Activated T-cell treated with anti-CD3 and anti-CD28 coated beads, Interleukin-2, amount 50 U/mL, for 1 hour (primary cell): ENCODE measurements at places on chromosomes 5 and 9.

GRCh38 chr9:118984607-118985006, 384.6 kb downstream of the BRINP1 start:
- no peak for DNase-seq

DNA sequence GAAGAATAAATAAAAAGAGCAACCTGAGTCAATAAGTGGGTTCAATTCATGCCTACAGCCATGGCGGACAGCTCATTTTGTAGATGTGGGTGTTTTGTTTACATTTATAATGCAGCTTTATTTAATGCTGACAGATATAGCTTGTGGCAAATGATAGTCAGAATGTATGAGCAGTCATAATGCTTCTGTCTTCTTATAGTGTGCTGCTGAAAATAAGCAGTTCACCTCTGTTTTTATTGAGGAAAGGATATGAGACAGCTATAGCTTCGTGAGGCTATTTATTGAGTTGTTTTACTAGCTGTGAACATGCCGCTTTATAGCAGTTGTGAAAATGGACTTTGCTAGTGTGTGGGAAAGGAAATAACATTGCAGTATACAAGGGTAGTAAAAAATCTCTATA, 147.4 kb downstream of the PBX3 start:
- no peak for DNase-seq

- no peak for DNase-seq
These were observed 45.2 kb upstream of the FYB1 start for GRCh38 chr5:39264528-39264927.

DNA sequence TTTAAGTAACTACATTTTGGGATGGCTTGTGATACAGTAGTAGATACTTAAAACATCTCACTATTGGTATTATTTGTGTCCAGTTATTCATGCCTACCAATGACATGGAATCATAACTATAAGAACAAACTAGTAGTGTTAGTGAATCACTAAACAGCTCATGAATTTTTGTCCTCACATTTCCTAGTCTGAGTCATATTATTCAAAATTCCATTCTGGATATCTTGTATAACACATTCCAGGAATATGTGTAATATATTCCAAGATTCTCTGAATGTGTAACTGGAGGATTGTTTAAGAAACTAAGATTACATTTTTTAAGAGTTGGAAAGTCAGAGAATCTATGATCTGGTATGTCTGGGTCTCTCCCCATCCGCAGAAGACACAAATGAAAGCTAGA, 565.3 kb upstream of the ZNF608 start:
- no peak for DNase-seq

GRCh38 chr5:176653401-176654385, 6.4 kb downstream of the TSPAN17 start:
- peak; percentile 43 for DNase-seq

- no peak for DNase-seq
These were observed 32.5 kb upstream of the ZNF366 start for GRCh38 chr5:72539726-72540125.

DNA sequence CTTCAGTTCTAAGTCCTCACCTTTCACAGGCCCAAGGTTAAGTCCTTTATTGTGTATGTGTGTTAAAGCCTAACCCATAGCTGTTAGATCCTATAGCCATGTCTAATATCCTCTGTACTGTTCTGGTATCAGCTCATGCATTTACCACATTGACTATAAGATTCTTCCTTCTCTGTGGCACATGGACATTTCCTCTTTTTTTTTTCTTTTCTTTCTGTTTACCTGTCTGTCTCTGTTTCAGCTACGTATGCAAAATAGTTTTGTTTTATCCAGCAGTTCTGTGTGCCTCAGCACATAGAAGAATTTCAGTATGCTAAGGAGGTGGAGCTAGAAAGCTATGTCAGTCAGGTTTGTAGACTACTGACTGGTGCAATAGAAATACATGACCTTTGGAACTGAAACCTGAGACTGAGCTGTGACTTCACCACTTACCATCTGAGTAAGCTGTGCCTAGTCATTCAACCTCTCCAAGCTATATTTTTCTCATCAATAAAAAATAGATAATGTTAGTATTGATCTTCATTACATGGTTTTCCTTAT, 155.6 kb upstream of the VLDLR start:
- no peak for DNase-seq

DNA sequence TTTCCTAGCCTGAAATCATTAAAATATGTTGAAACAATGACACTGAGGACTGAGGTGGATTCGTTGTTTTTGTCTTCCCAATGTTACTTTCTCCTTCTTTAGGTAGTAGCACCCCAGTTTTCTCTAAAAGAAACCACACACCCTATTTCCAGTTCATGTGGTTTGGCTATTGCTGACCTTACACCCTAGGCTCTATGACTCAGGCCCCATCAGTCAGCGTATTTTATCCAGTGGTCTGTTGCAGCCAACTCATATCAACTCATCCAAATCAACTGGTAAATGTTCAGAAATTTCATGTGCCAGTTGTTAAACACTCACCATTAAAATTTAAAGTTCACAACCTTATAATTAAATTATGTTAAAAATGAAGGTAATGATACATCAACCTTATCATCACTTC, 44.6 kb upstream of the NFIB start:
- no peak for DNase-seq

GRCh38 chr5:68499987-68500386, 284.4 kb downstream of the PIK3R1 start:
- no peak for DNase-seq

- no peak for DNase-seq
These were observed 105.4 kb downstream of the DCP2 start for GRCh38 chr5:113081881-113082546.

- no peak for DNase-seq
These were observed 19.0 kb downstream of the GPR107 start for GRCh38 chr9:130072515-130073235.

DNA sequence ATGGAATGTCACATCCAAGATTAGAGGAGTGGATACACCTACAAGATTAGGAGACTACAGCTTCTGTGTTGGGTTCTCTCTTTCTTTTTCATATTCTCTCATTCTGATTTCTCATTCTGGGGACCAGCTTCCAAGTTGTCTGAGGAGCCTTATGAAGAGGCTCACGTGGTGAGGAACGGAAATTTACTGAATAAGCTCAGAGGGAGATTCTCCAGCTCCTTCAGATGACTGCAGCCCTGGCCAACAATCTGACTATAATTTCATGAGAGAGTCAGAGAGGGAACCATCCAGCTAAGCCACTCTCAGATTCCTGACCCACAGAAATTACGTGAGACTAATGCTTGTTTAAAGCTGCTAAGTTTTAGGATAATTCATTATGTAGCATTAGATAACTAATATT, 27.1 kb upstream of the TENT2 start:
- no peak for DNase-seq

GRCh38 chr9:79176014-79176697, 395.6 kb upstream of the TLE4 start:
- DNase-seq, result no peak

DNA sequence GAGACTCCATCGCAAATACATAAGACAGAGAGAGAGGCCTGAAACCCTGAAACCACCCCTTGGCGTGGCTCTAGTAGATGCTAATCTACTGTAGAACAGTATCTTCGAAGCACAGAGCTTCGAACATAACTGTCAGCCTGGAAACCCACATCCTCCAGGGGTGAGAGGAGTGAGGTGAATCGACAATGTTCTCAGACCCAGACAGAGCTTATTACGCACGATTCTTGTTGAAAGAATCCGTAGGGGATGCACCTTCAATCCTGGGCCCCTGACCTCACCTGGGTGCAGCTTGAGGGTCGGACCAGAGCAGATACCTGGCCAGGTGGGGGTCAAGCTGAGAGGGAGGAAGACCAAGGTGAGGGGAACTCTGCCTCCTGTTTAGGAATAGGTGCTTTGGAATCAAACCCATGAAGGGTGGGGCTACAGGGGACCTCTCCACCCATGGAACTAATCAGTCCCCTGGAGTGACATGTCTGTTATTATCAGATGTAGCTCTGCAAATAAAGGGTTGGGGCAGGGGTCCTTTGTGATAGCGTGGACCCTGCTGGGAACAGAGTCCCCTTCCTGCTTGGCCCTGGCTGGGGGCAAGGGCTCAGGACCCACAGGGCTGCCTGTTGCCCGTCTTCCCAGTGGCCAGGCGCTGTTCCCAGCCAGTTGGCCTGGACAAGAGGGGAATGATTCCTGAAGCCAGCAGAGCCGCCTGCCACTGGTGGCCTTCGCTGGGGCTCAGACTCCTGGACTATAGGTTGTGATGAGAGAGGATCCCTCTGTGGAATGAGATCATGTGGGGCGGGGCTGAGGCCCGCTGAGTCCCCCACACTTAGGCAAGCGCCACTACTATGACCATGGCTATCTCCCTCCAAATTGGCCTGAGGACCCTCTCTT, 41.2 kb downstream of the DBH start:
- DNase-seq, result peak; percentile 68

- DNase-seq, result no peak
These were observed 140.2 kb downstream of the SLC24A2 start for GRCh38 chr9:19648672-19649071.

DNA sequence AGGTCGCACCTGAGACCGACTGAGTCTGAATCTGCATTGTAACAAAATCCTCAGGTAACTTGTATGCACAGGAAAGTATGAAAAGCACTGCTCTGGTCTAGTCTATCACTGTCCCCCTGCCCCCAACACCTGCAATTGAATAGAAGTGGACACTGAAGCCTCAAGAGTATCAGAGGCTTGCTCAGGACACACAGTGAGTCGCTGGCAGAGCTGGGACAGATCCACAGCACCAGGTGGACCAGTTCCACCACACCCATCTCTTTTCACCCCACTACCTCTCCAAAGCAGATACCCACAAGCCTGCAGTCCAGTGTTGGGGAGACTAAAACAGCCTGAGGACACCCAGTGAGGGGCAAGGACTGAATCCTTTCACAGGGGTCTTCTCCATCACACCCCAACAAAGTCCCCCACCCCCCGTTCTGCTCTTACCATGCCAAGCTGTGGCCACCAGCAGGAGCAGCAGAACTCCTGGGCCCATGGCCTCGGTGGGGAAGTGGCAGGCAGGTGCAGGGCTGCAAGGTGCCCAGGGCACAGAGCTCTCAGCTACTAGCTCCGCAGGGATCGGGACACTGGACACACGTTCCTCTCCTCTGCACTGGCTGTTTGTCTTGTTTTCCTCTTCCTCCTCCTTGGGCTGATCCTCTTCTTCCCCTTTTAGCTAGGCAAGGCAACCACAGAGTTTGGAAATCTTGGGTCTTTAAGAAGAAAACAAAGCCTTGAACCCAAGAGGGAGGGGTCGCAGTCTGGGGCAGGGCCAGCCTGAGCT, at the start of gene CSF1R:
CSF1R (minus strand) TSS at position 605 of the 766 bp plus-strand sequence; CDS start at position 478, 127 bp downstream.
- no peak for DNase-seq

DNA sequence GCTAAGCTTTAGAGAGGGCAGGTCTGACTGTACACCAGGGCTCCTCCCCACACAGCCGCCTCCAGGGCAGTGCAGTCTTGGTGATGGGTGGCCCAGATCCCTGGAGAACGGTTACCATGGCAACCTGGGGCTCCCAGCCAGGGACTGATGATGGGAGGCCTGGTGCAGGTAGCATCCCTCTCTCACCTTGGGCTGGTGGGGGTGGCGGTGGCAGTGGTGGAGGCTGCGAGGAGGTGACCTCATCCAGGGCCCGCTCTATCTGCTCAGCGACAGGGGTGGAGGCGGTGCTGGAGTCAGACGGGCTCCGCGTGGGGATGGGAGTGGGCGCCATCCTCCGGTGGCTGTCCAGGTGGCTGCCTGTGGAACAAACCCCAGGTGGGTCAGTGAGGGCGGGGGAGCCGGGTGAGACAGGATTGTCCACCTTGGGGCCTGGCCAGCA, 12.3 kb downstream of the PRR7 start:
- DNase-seq, result peak; percentile 17

- DNase-seq, result no peak
These were observed 38.6 kb downstream of the HTR4 start for GRCh38 chr5:148615644-148616275.

- no peak for DNase-seq
These were observed 242.9 kb upstream of the TRPM3 start for GRCh38 chr9:71364186-71364955.

DNA sequence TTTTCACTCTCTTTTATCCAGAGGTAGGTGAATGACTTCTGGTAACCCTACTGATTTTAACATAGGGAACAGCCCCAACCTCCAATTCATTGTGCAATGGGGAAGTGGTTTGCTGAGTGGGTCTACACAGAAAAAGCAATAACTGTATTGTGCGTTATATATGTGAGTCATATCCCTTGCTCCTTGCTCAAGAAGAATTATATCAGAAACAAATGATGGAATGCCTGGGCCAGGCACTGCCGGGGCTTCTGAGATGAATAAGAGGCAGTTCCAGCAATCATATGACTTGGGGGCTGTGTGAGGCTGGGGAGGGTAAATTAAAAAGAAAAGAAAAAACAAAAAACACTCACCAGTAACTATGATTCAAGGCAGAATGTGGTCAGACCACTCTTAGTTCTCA, 79.2 kb upstream of the ABCA1 start:
- no peak for DNase-seq

DNA sequence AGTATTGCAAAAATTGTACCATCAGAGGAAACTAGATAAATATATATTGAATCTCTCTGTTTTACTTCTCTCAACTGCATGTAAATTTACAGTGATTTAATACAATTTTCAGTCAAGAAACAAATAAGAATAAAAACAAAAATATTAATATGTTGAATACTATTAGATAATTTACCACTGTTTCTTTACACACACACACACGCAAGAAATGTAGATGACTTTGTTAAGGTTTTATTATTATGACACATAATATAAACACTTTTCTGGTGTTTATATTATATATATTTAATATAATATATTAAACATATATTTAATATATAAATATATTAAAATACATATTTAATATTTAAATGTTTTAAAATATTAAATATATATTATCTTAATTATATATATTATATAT, 814.3 kb upstream of the CDH10 start:
- DNase-seq, result no peak

DNA sequence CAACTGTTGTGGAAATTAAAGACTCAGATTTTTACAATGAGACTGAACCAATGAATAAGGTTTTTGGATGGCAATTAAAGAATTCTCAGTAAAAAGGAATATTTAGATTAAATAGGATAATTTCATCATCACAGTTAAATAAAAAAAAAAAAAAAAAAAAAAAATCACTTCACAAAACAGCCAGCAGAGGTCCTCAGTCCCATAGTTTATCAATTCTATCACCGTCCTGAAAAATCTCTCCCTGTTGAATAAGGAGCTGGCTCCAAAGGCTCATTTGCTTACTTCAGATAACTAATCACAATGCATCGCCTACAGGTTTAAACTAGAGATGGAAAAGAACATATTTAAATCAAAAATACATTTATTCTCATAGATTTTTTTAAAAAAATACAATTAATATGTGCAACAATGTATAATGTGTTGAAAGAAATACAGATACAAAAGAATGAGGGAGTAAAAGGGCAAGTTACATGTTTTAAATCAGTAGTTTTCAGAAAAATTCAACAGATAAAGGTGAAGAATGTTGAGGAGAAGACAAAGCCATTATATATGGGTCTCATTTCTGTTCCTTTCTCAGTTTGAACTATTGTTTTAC, 175.8 kb upstream of the CHD1 start:
- no peak for DNase-seq

DNA sequence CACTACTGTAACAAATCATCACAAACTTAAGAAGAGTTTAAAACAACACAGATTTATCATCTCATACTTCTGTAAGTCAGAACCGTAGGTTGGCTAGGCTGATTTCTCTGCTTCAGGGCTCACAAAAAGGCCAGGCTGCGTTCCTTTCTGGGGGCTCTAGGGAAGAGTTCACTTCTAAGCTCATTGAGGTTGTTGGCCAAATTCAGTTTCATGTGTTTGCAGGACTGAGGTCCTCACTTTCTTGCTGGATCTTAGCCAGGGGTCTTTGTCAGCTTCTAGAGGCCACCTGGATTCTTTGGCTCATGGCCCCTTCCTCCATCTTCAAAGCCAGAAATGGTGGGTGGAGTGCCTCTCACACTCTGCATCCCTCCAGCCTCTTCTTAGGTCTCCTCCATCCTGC, 76.0 kb downstream of the ACTBL2 start:
- DNase-seq, result no peak

GRCh38 chr9:127741831-127742434, 6.8 kb upstream of the TOR2A start:
- no peak for DNase-seq
